Dorsolateral prefrontal cortex (tissue), 122 donors: ENCODE measurements at places on chromosomes 3 and 15.

GRCh38 chr3:23068016-23068728 is 135.0 kb upstream of the UBE2E2 start:
- no peak for DNase-seq

- DNase-seq, result no peak
These were observed 79.4 kb upstream of the PLXNA1 start for GRCh38 chr3:126903521-126903920.

- no peak for DNase-seq
These were observed 57.1 kb upstream of the CHRNA7 start for GRCh38 chr15:31973197-31973596.

- DNase-seq, result no peak
These were observed 128.5 kb upstream of the ZNF717 start for GRCh38 chr3:75913800-75914350.

DNA sequence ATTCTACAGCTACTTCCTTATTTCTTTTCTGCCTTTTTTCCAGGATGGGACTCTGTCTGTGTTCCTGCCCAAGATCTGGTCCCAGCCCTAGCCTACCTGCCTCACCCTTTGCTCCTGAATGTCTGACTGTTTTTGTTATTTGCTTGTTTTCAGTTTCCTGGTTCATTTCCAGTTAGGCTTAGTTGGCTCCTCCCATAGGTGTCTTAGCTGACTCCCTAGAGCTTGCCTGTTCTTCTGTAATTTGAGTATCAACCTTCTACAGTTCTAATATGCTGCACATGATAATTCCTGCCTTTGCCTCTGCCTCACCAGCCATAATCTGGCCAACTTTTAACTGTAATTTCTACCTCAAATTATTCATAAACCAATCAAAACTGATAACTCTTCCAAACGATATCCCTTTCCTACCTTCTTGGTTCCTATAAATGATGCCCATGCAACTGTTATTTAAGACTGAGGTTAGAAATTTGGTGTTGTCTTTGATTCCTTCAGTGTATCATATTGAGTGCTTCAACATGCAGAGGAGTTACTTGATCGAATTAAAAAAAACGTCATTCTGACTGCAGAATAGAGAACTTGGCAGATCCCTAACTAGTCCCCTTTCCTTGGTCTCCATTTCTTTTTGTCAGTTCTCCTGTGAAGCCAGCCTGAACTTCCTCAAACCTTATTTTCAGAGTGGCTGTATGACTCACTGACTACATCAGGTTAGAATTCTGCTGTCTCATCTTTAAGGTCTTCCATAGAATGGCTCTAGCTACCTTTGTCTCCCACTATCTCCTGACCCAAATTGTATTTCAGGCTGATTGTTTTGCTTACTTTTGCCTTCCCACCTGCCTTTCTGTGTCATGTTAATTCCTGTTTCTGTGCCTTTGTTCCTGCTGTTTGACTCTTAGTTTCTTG is 8.4 kb downstream of the GOLM2 start:
- DNase-seq, result no peak

GRCh38 chr3:13016083-13016720 is 57.0 kb downstream of the IQSEC1 start:
- DNase-seq, result peak; percentile 33

DNA sequence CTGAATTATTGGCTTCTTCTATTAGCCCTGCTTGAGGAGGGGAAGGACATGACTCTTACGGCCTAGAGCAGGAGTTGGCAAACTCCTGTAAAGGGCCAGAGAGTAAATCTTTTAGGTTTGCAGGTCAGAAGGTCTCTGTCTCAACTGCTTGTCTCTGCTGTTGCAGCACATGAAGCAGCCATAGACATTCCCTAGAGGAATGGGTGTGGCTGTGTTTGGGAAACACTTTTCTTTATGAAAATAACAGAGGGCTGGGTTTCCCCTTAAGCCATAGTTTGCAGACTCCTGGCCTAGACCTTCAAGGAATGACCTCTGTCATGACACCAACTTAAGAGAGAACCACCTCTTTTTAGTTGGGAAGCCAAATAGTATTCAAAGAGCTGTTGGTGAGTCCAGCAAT is 10.3 kb downstream of the TRAK1 start:
- DNase-seq, result no peak

GRCh38 chr3:182717216-182717615 is 76.1 kb upstream of the ATP11B start:
- no peak for DNase-seq

- no peak for DNase-seq
These were observed 7.7 kb downstream of the CXCR6 start for GRCh38 chr3:45950686-45951600.
